Foreskin keratinocyte (primary cell): ENCODE measurements at places on chromosomes 13 and 19. TPM values are rescaled to one million over a fixed set of nuclear protein-coding genes. Genes with fewer than 3 reads are reported as not detected.

WDFY2 gene
- 9.2 and 11.1 TPM in 2 replicates for polyA plus RNA-seq

MAMSTR gene
- 2.6 and 3.8 TPM in 2 replicates for polyA plus RNA-seq

CYP4F11 gene
- polyA plus RNA-seq = 0.07 and 0.11 TPM in 2 replicates

C19orf38 gene
- 0.18 TPM in 1 of 2 replicates, not detected in the other for polyA plus RNA-seq
